Peyer's patch (tissue), 4 donors: ENCODE measurements at places on chromosomes 3 and 15. TPM values are rescaled to one million over a fixed set of nuclear protein-coding genes. Genes with fewer than 3 reads are reported as not detected.

DNA sequence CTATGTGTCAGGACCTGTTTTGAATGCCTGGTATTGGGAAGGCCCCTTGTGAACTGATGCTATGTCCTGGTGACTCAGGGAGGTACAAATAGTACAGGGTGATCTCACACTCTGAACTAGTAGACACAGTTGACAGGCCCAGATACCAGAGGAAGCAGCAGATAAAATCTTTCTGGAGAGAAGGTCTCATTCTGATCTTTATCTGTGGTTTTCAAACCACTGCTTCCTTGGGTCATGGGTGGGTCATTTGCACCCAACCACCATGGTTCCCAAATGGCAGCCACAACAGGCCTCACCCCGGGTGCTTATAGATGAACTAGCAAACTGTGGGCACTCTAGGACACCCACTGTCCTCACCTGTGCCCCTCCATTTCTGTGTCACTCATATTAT lies 43.4 kb downstream of the PXYLP1 start:
- DNase-seq: no peak

- DNase-seq: no peak
Measured at GRCh38 chr3:146166826-146167225, 5.8 kb upstream of the PLOD2 start.

DNA sequence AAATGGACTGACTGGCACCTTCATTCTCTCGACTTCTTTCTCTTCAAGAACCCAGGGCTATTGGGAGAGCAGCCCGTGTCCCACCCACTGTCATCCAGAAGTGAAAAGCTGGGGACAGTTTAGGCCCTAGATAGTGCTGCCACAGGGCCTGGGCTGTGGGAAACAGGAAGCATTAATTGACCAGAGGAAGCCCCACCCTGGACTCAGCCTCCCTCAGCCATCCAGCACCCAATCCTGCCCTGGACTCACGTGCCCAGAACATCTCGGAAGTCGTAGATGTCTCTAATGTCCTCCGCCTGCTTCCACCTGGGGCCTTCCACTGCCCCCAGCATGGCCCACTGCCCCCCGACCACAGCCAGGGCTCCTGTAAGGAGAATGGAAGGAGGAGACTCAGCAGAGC lies 2.3 kb downstream of the CAMK1 start:
- DNase-seq: no peak

GRCh38 chr15:44435893-44436667 lies 8.7 kb downstream of the CTDSPL2 start:
- no peak for DNase-seq

GRCh38 chr15:78938658-78939488 lies 6.0 kb downstream of the CTSH start:
- DNase-seq: no peak

GRCh38 chr3:18288243-18288642 lies 136.9 kb downstream of the SATB1 start:
- no peak for DNase-seq

- no peak for DNase-seq
Measured at GRCh38 chr3:178996399-178996798, 75.2 kb downstream of the ZMAT3 start.

GRCh38 chr3:61114316-61114953 lies 136.8 kb downstream of the FHIT start:
- no peak for DNase-seq

- no peak for DNase-seq
Measured at GRCh38 chr3:2158828-2159227, 60.2 kb downstream of the CNTN4 start.

DNA sequence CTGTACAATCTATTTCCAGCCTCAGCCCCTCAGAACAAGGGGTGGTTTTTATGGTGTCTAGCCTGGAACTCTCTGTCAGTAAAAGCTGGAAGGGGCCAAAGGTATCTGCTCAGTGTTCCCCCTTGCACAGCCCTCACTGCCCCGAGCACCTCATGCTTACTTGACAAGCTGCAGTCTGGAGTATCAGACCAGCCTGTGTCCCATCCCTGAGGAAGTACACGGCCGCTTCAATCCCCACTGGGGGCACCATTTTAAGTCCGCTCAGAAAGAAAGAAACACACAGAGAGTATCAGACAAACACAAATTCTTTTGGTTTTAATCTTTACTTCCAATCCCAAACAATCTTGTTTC lies 32.4 kb downstream of the UMPS start:
- no peak for DNase-seq

GRCh38 chr3:130748981-130749380 lies 2.4 kb upstream of the PIK3R4 start:
- no peak for DNase-seq

DNA sequence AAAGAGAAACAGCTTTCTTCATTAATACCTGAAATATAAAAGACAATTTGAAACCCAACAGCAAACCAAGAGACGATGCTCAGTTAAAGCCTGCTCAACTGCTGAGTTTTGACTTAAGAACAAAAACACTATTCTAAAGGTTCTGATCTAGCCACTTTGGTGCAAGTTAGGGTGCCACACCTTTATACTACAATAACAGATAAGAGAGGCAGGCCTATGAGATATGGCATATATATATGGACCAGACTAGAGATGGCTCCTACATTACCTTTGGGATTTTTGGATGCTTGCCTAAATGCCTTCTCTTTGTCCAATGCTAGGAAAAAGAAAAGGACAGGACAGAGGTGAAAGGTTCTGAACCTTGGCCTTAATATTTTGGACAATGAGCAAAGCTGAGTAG lies 68.6 kb downstream of the INO80 start:
- DNase-seq: no peak

- peak; percentile 24 for DNase-seq
Measured at GRCh38 chr15:25248583-25249235, 190.1 kb downstream of the UBE3A start.

DNA sequence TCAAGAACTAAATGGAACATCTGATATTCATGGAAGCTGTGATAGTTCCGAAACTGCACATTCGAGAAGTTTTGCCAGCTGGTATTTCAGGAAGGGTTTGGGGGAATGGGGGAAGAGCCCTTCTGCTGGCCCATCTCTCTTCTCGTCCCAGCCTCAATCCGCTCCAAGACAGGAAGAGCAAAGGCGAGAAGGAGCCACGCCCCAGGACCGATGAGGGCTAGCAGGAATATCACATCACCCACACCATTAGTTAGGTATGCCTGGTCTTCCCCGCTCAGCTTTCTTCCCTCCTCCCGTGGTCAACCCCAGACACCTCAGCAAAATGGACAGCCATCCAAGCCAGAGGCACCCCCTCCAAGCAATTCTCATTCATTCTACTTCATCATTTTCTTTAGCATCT lies 14.9 kb upstream of the PCSK6 start:
- no peak for DNase-seq

GRCh38 chr3:150216041-150216811 lies 191.9 kb upstream of the TSC22D2 start:
- DNase-seq: no peak

GRCh38 chr3:153551536-153552285 lies 389.7 kb downstream of the RAP2B start:
- DNase-seq: no peak

DNA sequence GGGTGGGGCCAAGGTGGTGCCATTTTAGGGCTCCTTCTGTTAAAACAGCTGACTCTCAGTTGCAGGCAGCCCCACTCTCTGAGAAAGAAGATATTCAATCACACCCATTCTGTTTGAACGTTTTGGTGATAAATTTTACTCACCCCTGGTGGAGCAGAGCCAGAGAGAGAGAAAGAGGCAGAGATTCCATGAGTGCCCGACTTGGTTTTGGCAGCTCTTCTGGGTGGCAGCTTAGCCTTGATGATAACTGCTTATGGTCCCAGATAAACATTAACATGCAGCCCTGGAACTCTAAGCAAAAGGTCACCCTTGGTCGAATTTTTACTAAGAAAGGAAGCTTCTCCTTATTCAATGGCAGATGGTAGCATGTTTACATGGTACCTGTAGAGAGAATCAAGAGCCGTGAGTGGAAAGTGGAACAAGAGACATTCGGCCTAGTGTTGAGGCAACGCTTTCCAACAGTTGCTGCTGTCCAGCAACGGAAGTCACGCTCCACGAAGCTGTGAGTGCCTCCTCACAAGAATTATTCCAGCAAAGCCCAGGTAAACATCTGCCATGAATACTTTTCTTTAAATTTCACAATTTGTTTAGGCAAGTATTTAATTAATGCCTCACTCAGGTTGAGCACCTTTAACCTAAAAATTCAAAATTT lies 530.6 kb upstream of the ROBO2 start:
- DNase-seq: no peak

DNA sequence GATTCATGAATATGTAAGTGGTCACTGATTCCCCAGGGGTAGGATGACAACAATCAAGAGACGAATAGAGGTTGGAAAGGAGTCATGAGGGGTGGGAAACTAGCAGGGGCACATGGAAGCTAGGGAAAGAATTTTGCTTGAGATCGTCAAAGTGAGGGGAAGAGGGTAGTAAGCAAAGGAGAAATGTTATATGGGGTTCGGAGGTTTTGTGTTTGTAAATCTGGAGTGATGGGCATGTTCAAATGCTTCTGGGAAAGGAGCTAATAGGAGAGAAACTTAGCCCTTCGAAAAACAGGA lies 7.9 kb downstream of the RPL14 start:
- no peak for DNase-seq

DNA sequence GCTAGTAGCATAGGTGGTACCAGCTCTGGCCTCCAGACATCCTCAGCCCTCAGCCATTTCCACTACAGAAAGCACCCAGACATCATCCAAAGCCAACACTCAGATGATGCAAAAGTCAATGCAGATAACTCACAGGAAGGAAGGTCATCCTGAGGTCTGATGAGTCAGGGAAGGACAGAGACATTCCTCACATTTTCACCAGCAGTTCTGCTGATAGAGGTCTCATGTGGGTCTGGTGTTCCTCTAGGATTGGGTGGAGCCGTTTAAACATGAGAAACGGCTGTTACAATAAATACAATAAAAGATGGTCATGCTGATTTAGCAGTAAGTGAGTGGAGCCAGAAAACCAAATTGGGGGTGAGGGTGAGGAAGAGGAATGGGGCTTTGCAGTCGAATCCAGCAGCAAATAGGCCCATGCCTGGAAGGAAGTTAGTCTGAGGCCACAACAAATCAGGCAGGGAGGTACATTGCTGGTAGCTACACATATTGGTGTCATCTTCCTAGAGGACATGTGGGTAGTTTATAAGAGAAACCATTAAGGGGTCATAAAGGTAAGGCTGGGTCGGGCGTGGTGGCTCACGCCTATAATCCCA lies 33.3 kb upstream of the FLNB start:
- DNase-seq: no peak

DNA sequence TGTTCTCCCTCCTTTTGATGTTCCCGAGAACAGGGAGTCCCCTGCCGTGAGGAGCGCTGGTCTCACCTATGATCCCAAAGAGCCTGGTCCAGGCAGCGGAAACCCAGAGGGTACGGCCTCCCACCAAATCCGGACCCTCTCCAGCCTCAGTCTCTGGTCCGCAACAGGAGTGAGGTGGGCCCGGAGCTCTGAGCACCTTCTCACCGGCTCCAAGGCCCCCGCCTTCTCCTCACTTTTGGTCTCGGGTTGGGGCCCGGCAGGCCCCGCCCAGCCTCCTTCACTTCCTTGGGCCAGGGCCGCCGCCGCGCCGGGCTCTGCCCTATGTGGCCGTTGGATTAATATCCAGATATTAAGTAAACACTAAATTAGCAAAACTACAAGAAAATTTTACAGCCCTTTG lies 5.7 kb upstream of the SKOR1 start:
- DNase-seq: no peak

GRCh38 chr3:173529062-173529711 lies 131.6 kb downstream of the NLGN1 start:
- DNase-seq: no peak

Gene SEMA3B
- total RNA-seq: 295 TPM

Gene MKRN2OS
- 6.6 TPM for total RNA-seq

Gene CBLB
- 58.6 TPM for total RNA-seq

Gene OR5K2
- not detected for total RNA-seq

Gene FBXW12
- total RNA-seq: not detected

Gene OR5H15
- total RNA-seq: not detected

Gene ACKR2
- 0.83 TPM for total RNA-seq

Gene TUBGCP4
- total RNA-seq: 19.8 TPM

Gene CA12
- total RNA-seq: 41.0 TPM
